Fibroblast of skin of left biceps (primary cell): ENCODE measurements at places on chromosomes 2 and 18.
A peak's percentile ranks its signal among the peaks of the same experiment; 100 is the strongest.

GRCh38 chr2:238269741-238270140 lies 18.7 kb downstream of the PER2 start:
- no peak for DNase-seq

GRCh38 chr2:170703776-170704476 lies 11.2 kb upstream of the SP5 start:
- DNase-seq: no peak

DNA sequence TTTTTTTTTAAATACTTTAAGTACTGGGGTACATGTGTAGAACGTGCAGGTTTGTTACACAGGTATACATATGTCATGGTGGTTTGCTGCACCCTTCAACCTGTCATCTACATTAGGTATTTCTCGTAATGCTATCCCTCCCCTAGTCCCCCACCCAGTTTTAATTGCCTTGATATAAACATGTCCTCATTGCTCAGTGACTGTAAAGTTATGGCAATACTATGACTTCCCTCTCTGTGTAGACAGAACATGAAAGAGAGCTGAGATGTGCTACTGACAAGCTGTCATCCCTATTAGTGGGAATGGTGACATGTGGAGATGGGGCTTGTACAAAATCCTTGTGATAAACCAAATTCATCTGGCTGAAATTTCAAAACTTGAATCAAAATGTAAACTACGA lies 449.7 kb upstream of the TRIB2 start:
- no peak for DNase-seq

DNA sequence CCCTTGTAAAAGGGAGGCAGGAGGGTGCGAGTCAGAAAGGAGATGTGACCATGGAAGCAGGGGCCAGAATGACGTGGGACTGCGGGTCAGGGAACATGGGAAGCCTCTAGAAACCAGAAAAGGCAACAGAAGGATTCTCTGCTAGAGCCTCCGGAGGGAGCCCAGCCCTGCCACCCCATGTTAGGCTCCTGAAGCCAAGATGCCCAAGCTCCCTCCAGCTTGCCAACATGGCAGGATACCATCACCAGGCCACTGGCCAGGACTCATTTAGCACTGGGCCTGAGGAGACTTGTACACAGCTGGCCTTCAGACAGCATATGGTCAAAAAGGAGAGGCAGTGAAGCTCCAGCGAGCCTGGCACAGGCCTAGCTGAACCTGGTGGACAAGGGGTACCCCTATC lies 5.6 kb downstream of the TMEM247 start:
- no peak for DNase-seq

DNA sequence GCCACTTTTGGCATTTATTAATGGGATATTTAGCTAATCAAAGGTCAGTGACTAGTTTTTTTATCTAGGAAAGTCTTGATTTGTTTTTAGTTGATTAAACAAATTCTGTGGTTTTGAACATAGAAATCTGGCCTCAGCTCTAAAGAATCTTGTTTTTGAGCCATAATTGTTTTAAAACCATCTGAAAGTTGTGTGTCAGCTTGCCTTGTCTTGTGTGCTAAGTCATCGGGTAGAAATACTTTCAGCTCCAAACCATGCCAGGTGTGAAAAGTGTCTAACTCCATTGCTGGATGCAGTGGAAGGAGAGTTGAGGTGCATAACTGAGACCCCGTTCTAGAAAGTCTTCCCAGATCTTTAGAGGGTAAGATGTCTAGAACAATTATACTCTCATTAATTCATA lies 22.7 kb downstream of the FARP2 start:
- no peak for DNase-seq

DNA sequence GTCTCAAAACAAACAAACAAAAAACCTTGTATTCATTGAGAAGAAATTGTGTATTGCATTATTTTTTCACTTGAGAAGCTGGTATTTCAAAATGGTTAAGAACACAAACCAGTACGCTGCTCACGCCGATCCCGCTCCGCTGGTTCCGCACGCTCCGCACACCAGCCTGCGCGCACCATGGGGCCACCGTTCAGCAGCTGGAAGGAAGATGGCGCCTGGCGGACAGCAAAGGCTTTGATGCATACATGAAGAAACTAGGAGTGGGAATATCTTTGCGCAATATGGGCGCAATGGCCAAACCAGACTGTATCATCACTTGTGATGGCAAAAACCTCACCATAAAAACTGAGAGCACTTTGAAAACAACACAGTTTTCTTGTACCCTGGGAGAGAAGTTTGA lies 75.7 kb downstream of the RBM43 start:
- DNase-seq: no peak

- DNase-seq: no peak
Measured at GRCh38 chr2:191318037-191318728, 73.0 kb downstream of the MYO1B start.

GRCh38 chr2:235854276-235854675 lies 313.9 kb downstream of the GBX2 start:
- DNase-seq: no peak

GRCh38 chr18:79491081-79491551 lies 95.4 kb downstream of the NFATC1 start:
- no peak for DNase-seq

- DNase-seq: no peak
Measured at GRCh38 chr2:132479155-132479554, 62.5 kb downstream of the GPR39 start.

- no peak for DNase-seq
Measured at GRCh38 chr2:209095432-209095831, 328.4 kb upstream of the MAP2 start.

DNA sequence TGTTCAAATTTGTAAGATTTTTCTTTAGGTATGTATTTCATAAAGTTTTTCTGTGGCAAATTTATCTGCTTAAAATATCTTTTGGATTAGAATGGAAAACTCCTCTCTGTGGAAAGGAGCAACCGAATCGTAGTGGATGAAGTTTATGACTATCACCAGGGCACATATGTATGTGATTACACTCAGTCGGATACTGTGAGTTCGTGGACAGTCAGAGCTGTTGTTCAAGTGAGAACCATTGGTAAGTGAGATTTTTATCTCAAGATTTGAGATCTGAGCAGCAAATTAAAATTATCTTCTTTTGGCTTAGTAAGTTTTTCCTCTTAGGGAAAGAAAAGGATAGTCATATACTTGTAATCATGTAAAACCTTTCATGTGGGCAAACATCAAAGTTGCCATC lies 14.2 kb downstream of the IL18RAP start:
- DNase-seq: no peak

DNA sequence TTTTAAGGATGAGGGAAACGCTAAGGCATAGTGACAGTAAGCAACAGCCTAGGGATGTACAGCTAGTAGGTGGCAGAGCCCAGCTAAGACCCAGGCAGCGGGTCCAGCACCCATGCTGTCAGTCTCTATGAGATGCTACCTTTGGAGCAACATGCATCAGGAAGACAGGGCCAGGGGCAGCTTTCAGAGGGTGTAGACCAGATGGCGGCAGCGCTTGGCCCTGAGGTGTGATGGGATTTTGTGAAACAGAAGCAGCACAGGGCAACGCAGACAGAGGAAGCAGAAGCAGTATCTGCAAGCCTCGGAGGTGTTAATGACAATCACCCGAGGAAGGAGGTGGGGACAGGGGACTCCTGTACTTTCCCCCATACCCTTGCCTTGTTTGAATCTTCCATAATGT lies 43.2 kb downstream of the SDC1 start:
- DNase-seq: no peak

GRCh38 chr2:54845514-54845913 lies 122.1 kb downstream of the EML6 start:
- DNase-seq: peak; percentile 10

DNA sequence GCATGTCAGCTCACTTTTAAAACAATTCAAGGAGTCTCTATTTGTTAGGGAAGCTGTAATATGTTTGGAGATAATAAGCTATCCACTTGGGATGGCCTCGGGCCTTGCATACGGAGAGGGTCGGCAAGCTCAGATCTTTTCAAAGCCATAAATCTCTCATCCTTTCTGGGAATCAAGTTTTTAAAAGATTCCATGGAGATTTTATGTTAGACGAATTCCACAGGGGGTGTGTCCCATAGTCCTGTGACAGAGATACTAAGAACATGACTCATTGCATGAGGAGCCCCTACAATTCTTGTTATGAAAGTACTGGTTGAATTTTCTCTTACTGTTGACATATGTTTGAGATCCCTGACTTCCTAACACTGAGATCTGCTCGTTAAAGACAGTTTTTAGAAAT lies 108.7 kb downstream of the FEZ2 start:
- DNase-seq: peak; percentile 50

DNA sequence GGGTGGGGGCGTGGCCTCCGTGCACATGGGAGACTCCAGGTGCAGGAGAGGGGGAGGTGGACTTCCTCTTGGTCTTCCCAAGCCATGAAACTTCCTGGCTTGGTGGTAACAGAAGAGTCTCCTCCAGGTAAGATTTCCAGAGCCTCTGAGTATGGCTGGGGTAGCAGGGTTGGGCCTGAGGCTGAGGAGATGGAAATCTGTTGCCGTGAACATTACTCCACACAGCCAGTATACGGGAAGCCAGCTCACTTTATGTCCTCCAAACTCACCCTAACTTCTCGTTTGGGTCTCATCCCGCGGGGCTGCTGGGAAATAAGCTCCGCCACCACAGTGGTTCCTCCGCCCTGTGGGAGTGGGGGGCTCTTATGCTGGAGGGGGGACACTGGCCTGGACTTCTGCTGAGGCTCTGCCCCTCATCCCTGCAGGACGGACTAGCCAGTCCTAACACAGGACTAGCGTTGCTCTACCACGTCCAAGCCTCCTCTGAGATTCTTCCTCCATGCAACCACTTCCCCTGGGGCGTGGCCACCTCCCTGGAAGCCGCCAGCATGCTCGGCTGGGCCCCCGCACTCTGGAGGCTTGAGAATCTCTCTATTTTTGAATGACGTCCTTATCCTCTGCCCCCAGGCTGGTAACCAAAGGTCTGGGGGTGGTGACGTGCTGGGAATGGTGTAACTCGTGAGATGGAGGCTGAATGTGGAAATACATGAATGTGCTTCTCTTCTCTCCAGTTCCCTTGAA lies 777 bp upstream of the RAB17 start:
- no peak for DNase-seq

DNA sequence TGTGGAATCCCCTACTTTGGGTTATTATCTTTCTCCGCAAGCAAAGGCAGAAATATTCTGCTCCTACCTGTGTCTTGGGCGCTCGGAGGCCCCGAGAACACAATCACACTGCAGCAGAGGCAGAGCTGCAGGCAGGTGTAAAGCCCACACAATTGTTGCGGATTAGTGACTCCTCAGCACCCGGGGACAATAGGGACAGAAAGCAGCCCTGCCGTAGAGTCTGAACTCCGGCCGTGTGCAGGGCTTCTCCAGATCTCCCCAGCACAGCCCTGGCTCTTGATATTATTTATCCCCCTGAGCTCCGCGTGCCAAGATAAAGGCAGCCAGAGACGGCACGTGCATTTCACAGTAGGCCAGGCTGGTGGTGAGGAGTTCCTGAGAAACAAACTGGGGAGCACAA lies 229.2 kb downstream of the EN1 start:
- no peak for DNase-seq

DNA sequence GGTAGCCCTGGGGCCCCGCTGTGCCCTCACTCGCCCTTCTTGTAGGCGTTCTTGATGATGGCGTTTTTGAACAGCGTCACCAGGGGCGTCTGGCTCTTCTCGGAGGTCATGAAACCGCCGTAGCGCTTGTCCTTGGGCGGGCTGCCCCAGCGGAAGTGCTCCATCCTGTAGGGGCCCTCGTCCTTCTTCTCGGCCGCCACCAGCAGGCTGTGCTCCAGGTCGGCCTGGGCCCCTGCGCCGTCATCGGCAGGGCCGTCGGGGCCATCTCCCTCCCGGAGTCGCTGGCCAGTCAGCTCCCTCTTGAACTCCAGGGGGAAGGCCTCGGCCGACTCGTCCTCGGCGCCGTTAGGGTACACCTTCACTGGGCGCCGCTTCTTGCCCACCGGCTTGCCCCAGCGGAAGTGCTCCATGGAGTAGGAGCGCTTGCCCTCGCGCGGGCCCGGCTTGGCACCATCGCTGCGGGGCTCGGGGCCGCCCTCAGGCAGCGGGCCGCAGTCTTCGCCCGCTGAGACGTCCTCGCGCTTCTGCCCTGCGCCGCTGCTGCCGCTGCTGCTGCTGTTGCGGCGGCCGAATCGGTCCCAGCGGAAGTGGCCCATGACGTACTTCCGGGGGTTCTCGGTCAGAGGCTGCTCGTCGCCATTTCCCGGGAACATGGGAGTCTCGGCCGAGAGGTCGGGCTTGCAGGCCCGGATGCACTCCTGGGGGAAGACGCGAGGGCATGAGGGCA lies 7.2 kb downstream of the POMC start:
- peak; percentile 20 for DNase-seq

- no peak for DNase-seq
Measured at GRCh38 chr18:33750366-33750765, 172.3 kb downstream of the ASXL3 start.

DNA sequence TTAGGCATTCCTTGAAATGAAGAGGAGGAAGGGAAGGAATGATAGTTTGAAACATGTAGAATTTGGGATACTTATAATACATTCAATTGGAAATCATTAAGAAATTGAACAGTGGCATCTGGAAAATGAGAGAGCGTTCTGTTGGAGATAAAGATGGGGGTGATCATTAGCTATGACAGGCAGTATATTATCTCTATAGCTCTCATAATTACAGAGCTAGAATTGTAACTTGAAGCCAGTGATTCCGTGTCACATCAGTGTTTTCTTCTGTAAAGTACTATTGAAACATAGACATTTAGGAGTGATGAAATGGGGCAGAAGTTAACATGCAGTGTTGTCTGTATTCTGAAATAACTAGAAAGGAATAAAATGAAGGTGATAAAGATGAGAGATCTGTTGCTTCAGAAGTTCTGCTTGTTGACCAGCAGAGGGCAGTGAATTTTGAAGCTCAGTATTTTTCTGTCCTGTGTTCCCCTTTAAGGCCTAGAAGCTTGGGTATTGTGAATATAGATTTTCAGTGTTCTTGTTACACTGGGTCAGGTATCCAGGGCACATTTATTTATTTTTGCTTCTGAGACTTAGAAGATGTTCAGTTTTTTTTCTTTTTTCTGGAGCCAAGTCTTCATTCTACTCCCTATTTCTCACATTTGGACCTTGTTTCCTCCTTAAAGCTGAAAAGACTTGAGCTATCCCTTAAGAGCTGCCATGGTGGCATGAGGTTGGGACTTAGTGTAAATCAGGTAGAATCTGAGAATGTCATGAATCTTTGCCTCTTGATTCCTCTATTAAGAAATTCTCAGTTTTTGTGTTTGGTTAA lies 157.4 kb downstream of the TAF4B start:
- peak; percentile 22 for DNase-seq

- DNase-seq: no peak
Measured at GRCh38 chr2:144012304-144012703, 507.6 kb downstream of the ZEB2 start.

GRCh38 chr2:58788402-58788801 lies 547.3 kb upstream of the FANCL start:
- DNase-seq: no peak

DNA sequence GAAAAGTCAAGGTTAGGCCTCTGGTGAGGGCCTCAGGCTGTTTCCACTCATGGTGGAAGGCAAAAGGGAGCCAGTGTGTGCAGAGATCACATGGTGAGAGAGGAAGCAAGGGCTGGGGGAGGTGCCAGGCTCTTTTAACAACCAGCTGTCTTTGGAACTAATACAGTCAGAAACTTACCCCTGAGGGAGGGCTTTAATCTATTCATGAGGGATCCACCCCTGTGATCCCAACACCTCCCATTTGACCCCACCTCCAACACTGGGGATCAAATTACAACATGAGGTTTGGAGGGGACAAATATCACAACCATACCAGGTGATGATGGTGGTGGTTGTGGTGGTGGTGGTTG lies 10.9 kb downstream of the POLI start:
- DNase-seq: no peak

- DNase-seq: no peak
Measured at GRCh38 chr18:77705301-77705700, 455.7 kb downstream of the GALR1 start.

GRCh38 chr2:214899751-214900150 lies 90.3 kb upstream of the BARD1 start:
- no peak for DNase-seq

GRCh38 chr2:16669388-16669787 lies 3.8 kb upstream of the CYRIA start:
- DNase-seq: no peak
